ENCODE measurements at places on chromosomes 4 and X. TPM values are rescaled to one million over a fixed set of nuclear protein-coding genes. Genes with fewer than 3 reads are reported as not detected.

MAP7D2 gene
- 0.23 TPM for total RNA-seq

PRDM5 gene
- not detected for total RNA-seq

NIPAL1 gene
- total RNA-seq, result 0.77 TPM

CACNA1F gene
- total RNA-seq, result 0.14 TPM

SLC38A5 gene
- total RNA-seq, result 86.3 TPM

SLC10A6 gene
- not detected for total RNA-seq

SH3D19 gene
- not detected for total RNA-seq

FHIP1A gene
- total RNA-seq, result not detected

SHROOM3 gene
- not detected for total RNA-seq

FGA gene
- total RNA-seq, result not detected

ARAP2 gene
- total RNA-seq, result 37.5 TPM

MAGEA4 gene
- total RNA-seq, result not detected

GPR34 gene
- not detected for total RNA-seq

LGI2 gene
- not detected for total RNA-seq

DIPK2B gene
- total RNA-seq, result not detected

ADAM29 gene
- not detected for total RNA-seq

FAT1 gene
- 0.36 TPM for total RNA-seq
